ENCODE measurements at places on chromosomes 5 and 9.

GRCh38 chr5:5592541-5592940 lies 170.1 kb downstream of the ICE1 start:
- no peak for DNase-seq

DNA sequence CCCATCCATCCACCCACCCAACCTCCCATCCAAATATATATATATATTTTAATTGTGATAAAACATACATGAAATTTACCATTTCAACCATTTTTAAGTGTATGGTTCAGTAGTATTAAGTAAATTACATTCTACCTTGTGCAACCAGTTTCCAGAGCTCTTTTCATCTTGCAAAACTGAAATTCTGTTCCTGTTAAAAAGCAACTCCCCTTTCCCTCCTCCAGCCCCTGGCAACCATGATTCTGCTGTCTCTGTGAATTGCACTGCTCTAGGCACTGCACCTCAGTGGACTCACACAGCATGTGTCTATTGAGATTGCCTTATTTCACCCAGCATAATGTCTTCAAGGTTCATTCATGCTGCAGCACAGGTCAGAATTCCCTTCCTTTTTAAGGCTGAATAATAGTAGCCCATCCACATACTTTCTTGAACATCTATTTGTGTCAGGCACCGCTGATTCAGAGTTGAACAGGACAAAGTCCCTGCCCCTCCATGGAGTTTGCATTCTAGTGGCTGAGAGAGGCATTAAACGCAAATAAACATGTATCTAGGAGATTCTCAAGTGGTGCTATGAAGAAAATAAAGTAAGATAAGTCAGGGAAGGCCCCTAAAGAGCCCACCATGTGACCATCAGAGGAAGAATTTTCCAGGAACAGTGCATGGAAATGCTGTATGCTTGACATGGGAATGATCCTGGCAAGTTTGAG lies 24.0 kb downstream of the CSF1R start:
- DNase-seq, result no peak

- DNase-seq, result no peak
These were observed 3.3 kb upstream of the FAM170A start for GRCh38 chr5:119626086-119626485.

DNA sequence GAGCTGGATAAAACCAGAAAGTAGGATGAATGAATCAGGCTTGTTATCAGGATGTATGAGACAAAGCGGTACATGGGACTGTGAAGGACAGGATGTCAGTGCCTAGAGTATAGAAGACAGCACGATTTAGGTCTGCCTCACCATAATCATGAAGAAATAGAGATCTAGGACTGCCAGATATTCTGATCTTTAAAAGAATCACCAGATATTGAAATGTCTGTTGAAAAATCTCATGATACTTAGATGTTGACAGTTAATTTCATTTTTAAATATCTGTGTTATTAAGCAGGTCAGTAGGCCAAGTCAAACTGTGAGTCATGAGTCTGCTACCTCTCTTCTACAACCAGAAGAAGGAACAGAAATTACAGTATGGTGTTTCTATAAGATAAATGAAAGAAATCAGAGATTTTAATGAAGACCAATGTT lies 65.0 kb downstream of the ST8SIA4 start:
- no peak for DNase-seq

DNA sequence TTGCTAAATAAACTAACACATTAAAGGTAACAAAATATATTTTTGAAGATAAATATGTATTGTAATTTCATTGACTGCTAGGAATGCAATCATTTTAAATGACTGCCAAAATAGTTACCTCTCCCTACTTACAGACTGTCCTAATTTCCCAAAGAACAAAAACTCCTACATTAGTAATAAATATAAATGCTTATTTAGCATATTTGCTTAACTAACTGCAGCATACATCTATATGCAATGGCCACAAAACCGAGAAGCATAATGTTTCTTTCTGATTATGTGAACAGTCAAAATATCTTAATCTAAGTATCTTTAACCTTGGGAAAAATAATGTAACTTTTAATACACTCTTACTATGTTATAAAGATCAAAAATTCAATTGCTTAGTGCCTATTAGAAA lies 431.7 kb downstream of the HCN1 start:
- no peak for DNase-seq

DNA sequence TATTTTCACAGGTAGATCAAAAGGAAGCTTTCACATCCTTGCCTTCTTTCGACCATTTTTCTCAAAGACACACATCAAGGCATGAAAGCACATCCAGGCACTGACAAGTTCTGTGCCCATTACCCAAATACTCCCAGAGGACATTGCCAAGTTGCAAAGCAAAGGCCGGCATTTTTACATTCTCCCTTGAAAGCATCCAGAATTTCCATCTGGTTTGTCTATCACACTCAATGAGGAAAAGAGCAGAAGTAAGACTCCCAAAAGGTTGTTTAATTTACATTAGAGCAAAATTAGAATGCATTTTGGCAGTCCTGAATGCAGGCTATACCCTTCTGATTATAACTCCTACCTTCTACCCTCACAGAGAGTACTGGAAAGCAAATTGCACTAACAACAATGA lies 160.5 kb downstream of the EPB41L4A start:
- no peak for DNase-seq

DNA sequence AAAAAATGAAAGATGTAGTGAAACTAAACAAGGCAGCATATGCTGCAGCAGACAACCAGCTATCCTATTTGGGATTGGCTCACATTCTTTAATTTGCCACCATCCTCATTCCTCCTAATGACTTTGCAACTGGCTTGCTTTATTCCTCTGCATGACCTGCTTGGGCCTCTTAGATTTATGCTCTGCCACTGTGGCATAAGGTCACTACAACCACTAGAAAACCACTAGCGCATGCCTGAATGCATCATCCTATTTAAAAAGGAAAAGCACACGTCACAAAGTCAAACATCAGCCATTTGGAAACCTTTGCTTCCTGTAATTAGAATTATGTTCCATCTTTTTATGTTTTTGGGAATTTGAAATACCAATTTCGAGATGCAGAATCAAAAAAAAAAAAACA lies 40.8 kb upstream of the CCDC152 start:
- DNase-seq, result no peak

DNA sequence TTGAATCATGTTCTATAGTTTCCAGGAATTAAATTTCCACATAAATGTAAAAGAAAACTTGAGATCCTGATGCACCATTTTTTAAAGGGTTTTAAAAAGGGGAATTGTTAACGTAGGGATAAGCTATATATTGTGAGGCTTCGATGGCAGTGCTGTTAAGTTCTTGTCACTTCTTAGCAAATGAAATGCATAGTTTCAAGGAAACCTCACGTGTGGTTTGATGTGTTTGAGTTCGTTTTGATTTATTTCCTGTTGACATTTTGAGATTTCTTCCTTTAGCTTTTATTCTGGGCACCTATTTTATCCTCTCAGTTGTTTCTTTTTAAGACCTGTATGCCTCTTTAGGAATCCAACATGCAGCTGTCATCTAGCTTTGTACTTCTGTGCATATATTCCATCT lies 301.0 kb downstream of the DOCK8 start:
- DNase-seq, result no peak

DNA sequence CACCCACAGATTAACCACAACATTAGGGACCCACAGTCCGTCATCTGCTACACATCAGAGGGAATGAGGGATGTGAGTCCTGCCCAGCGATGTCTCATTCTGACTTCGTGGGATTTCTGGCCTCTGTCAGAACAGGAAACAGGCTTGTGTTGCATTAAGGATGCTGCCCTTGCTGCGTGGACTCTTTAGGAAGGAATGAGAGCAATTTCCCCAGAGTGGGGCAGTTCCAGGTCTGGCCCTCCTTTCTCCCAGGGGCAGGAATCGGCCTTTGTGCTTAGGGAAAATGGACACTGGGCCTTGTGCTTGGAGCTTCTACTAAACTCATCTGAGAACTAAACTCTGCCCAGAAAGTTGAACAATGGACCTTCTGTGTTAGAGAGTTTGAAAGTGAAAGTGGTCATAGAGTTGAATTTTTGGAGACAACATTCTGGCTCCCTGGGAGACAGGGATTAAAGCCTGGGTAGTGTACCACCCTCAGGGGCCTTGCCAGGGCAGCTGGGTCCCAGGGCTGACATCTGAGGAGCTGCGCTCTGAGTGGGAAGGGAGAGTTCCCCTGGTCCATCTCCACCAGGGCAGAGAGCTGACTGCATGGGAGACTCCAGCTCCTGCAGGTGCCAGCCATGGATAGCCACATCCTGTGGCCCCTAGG lies 37.8 kb upstream of the S1PR3 start:
- DNase-seq, result no peak

DNA sequence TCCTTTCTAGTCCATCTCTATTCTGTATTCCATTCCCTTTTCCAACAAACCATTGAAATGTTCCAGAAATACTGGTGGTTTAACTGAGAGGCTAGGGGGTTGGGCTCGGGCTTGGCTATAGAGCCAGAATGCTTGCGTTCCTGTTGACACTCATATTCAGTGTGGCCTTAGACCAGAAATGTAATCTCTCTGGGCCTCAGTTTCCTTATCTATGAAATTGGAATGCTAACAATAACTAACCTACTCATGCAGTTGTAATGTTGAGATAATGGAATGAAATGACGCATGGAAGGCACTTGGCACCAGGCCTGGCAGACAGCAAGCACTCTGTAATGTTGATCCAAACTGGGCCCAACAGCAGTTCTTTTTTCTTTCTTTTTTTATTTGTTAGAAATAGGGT lies 26.8 kb downstream of the JADE2 start:
- DNase-seq, result no peak

GRCh38 chr5:93100976-93101375 lies 480.0 kb downstream of the NR2F1-AS1 start:
- DNase-seq, result no peak

DNA sequence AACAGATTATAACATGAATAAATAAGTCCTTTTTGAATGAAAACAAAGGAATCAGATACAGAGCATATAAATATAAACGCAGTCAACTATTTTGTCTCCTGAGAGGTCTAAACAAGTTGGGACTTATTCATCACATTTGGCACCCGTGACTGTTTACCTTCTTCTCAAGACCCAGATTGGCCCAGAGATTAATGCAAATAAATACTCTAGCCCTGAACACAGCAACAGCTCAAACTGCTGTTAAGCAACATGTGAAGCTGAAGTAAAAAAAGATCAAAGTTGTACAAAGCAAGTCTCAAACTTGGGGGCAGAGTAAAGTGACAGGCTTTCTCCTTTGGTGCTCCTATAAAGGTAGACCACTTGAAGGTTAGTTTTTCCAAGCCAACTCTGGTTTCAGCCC lies 95.0 kb upstream of the NR5A1 start:
- no peak for DNase-seq

DNA sequence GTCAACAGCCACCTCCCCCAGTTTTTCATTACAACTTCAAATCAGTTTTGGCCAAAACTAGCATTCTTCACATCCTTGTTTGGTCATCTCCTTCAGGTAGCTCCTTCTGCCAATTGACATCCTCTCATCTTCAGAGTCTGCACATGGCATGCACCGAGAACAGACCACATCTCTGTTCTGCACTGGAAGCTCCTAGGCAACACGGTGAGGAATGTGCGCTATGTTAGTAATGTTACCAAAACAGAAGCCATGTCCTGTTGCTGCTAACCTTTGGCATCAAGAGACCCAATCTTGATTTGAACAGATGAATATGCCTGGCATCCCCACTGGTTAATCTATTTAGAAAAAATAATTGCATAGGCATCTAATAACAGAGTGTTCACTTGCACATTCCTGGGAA lies 5.1 kb upstream of the HK3 start:
- DNase-seq, result no peak

- DNase-seq, result no peak
These were observed 34.5 kb upstream of the SAP30L start for GRCh38 chr5:154411338-154411737.

DNA sequence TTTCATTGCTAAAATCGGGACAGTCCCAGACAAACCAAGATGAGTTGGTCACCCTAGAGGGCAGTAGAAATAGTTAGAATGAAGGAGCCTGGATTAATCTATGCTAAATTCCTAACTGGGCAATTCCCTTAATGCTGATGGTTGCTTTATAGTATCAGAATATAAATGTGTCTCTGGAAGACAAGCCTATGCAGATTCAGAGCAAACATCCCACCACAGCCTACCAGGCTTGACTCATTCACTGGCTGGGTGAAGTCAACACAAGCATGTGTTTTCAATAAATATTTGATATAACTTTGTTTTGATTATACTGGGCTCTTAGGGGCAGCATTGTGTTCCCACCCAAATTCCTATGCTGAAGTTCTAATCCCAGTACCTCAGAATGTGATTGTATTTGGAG lies 79.3 kb downstream of the RMI1 start:
- DNase-seq, result no peak

DNA sequence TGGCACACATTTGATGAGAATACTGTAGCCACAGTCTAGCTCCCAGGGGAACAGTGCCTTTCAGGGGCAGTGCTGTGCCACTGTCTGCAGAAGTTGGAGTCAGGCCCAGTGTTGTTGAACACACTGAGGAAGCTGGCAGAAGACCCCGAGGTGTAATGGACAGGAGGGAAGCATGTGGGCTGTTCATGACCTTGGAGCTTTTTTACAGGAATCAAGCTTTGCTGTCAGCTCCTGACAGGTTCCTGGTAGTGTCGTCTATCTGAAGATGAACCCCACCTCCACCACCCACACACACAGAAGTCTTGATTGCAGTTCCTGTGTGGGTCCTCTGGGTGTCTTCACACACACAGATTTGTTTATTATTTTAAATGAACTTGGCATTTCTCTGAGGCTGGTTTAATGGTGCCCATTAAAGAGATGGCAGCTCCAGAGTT lies 40.3 kb upstream of the TNFAIP8 start:
- DNase-seq, result peak; percentile 67

- DNase-seq, result no peak
These were observed 7.5 kb upstream of the OTULINL start for GRCh38 chr5:14574096-14574495.

DNA sequence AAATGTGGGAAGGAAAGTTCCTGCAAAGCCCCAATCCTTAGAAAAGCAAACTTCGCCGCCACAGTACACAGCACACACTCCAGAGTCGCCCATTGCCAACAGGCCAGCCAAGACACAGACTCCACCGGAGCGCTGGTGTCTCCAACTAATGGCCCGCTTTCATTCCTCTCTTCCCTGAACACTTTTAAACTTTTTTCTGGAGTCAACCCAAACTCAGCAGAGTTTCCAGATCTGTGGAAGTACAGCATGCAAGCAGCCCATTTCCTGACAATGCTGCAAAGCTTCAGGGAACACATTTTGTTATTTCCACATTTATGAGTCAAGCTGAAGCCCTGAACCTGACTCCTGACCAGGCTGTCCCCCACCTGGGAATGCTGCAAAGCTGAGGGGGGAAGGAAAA lies 351.9 kb downstream of the NFIB start:
- DNase-seq, result no peak

- no peak for DNase-seq
These were observed 79.1 kb downstream of the ADRB2 start for GRCh38 chr5:148905541-148905940.

DNA sequence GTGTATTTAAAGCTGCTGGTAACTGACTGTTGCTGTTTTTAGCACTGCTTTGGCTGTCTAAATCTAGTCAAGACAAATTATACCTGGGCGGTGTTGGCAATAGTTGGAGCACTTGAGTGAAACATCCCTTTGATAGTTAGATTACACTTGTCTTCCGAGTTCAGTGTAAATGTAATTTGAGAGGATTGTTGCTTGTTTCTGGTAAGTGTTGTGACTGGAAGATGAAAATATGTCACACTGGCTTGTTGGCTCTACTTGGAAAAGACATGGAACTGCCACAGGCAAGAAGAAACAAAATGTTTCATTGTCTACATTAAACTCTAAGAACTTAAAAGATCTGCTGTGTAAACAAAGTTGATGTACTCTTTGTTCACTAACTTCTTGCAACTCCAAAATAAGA lies 49.2 kb upstream of the PTPRD start:
- DNase-seq, result no peak

- DNase-seq, result no peak
These were observed 43.6 kb downstream of the ADAM19 start for GRCh38 chr5:157532022-157532421.

- no peak for DNase-seq
These were observed 90.2 kb upstream of the BOD1 start for GRCh38 chr5:173706700-173707099.
